ENCODE measurements at places on chromosomes 11 and 22. TPM values are rescaled to one million over a fixed set of nuclear protein-coding genes. Genes with fewer than 3 reads are reported as not detected.

DNA sequence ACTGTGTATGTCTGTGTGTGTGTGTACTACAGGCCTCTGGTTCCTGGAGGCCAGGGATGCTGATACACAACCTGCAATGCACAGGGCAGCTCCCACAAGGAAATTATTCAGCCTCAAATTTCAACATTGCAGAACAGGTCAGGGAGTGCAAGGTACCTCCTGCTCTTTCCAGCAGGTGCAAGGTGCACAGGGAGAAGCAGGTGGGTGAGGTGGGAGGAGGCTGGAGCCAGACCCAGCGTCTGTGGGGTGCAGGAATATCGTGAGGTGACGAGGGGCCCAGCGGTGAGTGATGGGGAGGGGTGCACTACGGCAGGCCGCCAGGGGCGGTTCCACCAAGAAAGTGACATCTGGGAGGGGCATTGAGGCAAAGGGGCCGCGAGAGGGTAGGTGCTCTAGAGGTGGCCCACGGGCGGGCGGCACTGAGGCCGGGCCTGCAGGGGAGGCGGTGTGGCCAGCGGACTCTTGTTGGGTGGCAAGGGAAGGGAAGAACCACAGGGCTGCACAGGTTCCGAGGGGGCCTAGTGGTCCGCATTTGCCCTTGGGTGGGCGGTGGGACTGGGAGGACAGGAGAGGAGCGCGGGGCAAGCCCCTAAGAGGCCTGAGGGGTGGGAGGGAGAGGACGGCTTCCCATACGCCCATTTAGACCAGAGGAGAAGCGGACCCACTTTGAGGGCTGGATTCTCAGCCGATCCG is 21.6 kb downstream of the DGCR6L start:
- DNase-seq, result no peak

- no peak for DNase-seq
Measured at GRCh38 chr22:39641660-39642310, 71.2 kb downstream of the CACNA1I start.

DNA sequence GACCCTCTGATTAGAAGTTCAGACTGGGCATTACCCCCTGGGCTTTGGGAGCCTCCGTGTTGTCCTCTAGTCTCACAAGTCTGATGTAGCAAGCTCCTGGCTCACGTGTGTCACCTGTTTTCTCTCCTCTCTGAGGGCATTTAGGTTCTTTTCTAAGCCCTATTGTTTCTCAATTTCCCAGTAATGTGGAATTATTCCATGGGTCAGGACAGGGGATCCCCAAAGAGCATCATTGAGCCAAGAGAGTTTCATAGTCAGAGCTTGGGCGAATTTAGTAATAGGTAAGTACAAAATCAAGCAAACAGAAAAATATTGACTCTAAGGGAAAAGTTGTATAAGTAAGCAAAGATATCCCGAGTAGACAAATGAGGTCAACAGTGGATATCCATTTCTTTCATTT is 57.3 kb downstream of the PPP6R2 start:
- no peak for DNase-seq

Gene DGCR2
- total RNA-seq, result 37.2 TPM

GRCh38 chr11:8802251-8802650 is 108.7 kb upstream of the AKIP1 start:
- DNase-seq, result no peak

DNA sequence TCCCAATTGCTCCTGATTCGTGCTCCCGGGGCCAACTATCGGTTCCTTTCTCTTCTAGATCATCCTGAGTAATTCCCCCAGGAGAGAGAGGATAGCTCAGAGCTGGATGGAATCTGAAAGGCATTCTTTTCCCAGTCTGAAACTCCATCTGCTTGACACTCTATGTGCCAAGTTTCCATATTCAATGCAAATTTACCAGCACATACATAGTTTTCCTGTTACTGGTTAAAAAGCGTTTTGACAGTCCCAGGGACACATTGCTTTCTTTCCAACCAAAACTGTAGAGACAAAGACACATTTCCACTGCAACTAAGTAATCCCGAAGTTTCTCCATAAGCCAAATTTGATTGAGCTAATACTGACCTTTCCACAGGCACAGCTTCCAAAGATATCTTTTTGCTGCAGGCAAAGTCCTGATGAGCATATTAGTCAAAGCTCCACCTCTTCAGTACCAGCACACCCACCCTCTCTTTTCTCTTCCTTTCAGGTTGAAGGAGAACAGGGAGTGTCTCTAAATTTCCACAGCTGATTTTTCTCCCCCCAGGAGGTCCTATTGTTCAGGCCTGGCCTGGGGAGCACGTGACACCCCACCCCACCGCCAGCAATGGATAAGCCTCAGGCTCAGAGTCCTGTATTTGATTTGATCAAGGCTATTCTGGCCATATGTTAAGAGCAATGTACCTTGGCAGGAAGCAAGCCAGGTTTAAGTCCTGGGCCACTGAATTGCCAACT is 9.7 kb upstream of the ANKK1 start:
- DNase-seq, result no peak

DNA sequence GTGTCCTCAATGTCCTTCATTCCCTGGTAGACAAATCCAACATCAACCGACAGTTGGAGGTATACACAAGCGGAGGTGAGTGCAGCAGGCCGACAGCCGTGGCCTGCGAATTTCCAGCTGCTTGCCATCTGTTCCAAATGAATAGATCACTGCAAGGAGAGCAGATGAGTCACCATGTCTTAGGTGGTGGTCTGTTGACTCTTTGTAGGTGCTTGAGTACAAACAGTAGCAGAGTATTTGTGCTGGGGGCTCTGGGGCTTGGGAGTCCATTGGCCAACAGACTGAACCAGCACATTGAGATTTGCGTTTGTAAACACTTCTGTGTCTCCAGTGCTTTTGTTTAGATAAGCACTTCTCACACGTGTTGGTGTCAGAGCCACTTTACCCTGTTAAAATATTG is 21.1 kb downstream of the EIF3L start:
- DNase-seq, result no peak

DNA sequence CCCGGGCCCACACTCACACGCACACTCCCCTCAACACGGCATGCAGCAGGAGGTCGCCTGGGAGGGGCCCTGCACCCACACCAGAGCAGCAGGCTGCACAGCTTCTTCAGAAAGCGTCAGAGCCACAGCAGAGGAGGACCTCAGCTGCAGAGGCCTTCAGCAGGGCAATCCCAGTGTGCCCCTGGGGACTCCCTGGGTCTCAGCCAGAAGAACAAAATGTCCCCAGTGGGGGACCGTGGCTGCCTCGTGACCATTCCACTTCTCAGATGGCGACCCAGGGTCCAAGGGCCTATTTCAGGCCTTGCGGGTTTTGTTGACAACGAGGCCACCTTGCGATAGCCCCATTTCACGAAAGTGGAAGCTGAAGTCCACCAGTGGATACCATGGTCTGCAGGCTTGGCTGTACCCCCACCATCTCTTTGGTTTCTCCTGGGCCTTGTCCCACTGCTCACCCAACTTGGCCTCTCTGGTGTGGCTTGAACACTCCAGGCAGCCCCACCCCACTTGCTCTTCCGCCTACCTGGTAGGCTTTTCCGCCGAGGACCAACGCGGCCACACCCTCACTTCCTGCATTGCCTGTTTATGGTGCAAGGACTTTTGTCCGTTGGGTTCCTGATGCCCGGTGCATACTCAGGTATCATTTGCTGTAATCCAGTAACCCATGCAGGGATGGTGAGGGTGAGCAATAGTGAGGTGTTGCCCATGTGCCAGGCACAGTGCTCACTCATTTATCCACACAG is 38.1 kb downstream of the MB start:
- no peak for DNase-seq

GRCh38 chr11:134413826-134414731 is 2.0 kb upstream of the B3GAT1 start:
- no peak for DNase-seq

DNA sequence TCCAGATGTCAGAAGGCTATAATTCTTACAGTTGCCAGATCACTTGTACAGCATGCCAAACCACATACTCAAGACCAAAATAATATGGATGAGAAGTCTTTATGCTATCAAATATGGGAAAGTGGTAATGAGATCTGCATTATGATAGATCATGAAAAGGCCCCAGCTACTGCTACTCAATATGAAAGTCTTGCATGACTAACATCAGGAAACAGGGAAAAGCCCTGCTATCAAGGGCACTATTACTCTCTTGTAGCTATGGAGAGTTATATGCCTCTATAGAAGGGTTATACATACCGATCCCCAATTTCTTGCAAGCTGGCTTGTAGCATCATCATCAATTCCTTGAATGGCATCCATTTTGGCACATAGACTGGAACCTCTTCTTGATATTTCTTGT is 30.2 kb upstream of the TMPRSS5 start:
- DNase-seq, result no peak

DNA sequence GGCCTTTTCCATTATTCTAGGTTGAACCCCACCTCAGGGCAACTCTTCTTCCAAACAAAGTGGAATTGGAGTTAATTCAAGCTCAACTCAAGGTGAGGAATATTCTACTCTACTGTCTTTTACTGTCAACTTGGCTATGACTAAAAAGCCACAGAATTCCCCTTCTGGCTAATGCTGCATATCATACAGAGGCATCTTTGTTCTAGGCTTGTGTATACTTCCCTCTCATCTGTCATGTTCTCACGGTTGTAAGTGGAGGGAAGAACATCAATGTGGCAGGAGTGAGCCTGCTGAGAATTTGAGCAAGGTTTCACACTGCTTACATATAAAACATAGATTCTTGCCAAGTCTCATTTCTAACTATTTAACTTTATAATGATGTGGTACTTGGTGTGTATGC is 921.4 kb upstream of the CNTN5 start:
- no peak for DNase-seq

DNA sequence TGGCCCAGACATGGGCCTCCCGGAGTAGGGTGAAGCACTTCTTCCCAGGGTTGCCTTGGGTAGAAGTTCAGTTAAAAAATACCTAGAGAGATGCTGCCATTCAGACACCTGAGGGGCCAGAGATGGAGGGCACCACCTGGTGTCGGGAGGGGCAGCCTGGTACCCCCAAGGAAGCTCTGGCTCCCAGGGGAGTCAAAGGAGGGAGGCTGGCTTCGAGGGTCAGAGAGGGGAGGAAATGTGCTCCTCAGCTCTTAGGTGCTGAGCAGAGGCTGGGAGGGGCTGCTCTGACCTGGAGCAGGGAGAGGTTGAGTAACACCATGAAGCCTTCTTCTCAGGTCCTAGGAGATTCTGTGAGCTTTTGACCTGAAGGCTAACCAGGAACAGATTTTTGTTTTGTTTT is 1.1 kb downstream of the USP35 start:
- DNase-seq, result peak; percentile 60

- no peak for DNase-seq
Measured at GRCh38 chr22:24460418-24461089, 33.2 kb downstream of the ADORA2A start.

GRCh38 chr22:40819599-40820140 is 524 bp upstream of the SLC25A17 start:
- no peak for DNase-seq

Gene FOXR1
- total RNA-seq, result not detected

Gene ROM1
- 15.2 TPM for total RNA-seq

DNA sequence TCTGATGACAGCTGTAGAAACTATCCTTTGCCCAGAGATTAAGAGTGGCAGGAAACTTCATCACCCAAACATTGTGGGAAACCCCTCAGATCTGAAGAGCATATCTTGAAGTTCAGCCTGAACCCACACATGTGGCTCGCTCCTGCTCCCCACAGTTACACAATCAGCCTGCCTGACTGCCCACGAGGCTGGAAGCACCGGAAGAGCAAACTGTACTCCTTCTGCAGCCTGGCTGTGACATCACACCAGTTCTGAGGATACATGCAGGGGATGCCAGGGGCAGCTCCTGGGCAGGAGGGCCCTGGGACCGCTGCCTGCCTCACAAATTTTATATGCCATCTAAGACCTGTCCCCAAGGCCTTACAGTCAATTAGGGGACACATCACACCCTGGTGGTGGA is 444.4 kb downstream of the BUD13 start:
- no peak for DNase-seq

- peak; percentile 64 for DNase-seq
Measured at GRCh38 chr11:33869481-33870422, 22.1 kb downstream of the LMO2 start.

DNA sequence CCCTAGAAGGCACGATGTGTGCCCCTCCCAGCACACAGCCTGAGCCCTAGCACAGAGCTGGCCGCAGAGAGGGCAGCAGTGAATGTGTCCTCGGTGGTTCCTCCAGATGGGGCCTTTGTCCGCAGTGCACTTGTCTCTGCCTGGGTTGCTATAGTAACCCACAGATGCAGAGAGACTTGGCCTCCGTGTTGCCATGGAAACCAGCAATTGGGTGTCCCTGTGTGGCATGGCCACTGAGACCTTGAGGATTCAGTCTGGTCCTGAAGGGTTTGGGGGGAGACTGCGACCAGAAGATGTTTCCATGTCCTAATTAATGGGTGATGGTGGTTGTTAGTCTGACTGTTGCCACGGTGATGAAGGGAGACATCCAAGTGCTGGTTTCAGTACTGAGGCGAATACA is 42.6 kb upstream of the TUB start:
- DNase-seq, result no peak

Gene MRPL17
- total RNA-seq, result 25.5 TPM

DNA sequence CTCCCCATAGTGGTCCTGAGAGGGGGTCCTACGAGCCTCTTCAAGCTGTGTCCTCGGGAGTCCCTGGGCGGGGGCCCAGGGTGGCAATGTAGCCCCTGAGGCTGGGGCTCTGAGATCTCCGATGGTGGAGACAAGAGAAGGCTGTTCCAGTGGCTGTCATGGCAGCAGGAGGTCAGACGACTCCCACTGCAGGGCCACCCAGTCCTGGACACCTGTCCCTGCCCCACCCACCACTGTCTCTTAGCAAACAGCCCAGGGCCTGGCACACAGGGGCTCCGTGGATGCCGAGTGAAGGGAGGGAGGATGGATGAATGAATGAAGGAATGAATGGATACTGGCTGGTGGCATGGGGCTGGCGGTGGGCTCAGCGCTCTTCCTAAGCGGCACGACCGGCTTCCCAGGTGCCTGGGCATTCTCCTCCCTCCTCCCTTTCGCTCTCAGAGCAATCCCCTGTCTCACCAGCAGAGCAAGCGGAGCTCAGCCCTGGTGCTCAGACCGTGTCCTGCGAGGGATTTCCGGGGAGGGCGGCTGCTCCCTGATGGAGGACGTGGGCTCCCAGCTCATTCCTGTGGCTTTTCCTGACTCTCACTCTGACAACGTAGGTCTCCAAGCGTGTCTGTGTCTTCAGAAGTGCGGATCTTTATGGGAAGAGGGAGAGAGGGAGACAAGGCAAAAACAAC is 1272.6 kb downstream of the BRD1 start:
- DNase-seq, result no peak

DNA sequence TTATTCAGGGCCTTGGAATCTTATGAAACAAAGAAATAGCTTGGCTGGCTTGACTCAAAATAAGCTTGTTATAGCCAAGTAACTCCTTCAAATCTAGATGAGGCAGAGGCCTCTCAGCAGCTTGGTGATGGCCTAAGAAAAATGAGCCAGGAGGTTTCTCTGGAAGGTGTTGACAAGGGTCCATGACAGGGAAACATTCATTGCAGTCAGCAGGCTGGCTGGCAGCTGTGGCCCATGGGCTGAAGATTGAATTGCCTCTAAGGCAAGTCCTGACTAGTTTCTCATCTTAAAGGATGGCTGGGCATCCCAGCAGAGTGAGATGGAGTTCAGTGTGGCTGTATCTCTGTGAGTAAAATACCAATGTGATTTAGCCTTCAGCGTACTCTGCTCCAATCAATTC is 441.0 kb downstream of the NELL1 start:
- no peak for DNase-seq

- DNase-seq, result no peak
Measured at GRCh38 chr11:121636081-121636799, 183.5 kb upstream of the SORL1-AS1 start.
